Skin of body (tissue), 3 donors: ENCODE measurements at places on chromosomes 11 and 22. TPM values are rescaled to one million over a fixed set of nuclear protein-coding genes. Genes with fewer than 3 reads are reported as not detected.

OR5AS1 gene
- not detected for total RNA-seq

KREMEN1 gene
- total RNA-seq = 30.4 TPM

BACE1 gene
- total RNA-seq = 13.7 TPM

GGT5 gene
- total RNA-seq = 2.6 TPM
